ENCODE measurements at places on chromosomes 3 and 15.

- no peak for DNase-seq
These were observed 49.8 kb downstream of the EXOG start for GRCh38 chr3:38545983-38546382.

DNA sequence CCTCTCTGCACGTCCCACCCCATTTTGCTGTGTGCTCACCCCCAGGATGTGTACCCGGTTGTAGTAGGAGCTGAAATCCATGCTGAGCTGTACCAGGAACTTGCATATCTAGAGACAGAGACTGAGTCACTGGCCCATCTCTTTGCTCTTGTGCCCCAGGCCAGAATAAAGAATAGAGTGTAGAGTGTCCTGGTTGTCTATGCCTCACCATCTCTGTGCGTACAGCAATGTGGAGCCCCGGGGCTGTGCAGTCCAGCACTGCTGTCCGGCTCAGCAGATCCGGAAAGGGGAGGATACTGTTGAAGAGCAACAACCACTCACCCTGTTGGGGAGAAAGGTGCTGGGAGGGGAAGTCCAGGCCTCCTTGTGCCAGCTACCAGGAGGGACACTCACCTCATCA lies 2.6 kb downstream of the DALRD3 start:
- DNase-seq = no peak

DNA sequence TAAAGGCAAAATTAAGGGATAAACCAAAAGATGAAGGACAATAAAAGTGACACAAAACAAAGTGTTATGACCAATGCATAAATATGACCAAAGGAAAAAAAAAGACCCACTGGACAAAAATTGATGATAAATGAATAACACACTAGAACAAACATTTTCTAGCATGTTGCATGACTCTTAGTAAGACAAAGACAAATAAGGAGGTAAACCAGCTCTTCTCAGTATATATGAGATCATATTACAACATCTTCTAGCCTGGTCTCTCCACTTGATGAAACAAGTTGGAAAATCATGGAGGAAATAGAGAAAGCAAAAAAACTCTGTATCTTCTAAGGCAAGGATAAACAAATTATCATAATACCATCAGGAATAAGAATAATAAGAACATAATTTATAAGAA lies 163.9 kb upstream of the GBE1 start:
- DNase-seq = no peak

DNA sequence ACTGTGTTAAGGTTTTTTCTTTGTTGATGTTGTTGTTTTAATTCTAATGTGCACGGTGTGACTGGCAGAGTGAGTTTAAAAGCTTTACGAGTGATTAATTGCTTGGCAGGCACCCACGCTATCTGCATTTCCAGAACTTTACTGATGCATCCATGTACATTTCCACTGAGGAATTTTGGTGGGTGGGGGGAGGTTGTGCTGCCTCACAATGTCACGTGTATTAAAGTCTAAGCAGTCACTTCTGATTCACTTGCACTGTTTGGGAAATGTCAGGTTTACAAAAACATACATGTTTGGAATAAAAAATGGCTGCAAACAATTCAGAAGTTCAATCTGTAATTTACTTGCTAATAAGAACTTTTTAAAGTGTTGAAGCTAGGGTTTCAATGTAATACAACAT lies 38.5 kb upstream of the CTDSPL start:
- DNase-seq = no peak

- no peak for DNase-seq
These were observed 250.5 kb downstream of the SHQ1 start for GRCh38 chr3:72597756-72598195.

DNA sequence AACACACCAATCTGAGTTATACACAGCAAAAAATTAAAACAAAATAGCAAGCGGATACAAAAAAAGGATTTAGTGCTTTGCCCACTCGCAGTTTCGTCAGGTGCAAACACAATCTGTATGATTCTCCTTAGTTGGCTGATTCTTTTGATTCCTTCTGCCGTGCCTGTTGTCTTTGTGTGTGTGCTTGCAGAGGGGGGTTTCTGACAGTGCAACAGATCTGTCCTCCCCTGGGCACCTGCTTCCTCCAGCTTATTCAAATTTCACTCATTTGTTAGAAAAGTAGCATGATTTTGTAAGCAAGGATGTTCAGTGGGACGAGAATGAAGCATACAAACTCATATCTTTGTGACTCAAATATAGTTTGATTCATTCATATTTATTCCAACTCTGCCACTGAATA lies 74.0 kb upstream of the NEO1 start:
- no peak for DNase-seq

- DNase-seq = no peak
These were observed 13.7 kb downstream of the FGF7 start for GRCh38 chr15:49436751-49437150.

- DNase-seq = no peak
These were observed 217.1 kb downstream of the OTOL1 start for GRCh38 chr3:161713731-161714130.

DNA sequence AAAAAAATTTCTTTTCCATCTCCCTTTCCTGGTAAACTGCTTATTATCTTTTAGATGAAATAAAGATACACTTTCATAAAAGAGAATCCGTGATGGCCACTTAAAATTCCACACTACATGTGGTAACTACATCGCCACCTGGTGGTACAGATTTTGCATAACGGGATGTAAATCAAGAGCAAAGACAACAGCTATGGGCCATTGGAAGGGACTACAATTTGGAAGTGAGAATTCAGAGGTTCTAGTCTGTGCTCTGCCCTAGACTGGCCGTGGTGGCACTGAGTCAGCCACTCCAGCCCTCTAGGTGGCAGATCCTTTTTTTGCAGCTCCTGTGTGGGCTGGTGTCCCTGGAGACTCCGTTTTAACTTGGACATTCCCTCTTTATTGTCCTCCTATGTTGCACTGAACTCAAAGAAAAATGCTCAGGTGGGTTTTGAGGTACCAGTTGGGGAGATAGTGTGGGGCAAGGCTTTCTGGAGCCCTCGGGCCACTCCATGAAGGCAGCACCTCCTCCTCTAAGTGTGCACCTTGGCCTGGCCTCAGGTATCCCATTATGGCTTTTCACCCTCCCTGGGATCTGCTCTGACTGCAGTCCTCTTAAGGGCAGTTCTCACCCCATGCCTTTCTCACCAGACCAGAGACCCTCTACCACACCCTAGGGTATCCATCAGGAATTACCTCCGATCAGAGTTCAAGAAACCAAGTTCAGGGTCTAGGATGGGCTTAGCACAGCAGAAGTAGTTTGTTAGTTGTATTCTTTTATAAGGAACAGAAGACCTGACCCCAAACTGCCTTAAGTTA lies 54.9 kb downstream of the SPSB4 start:
- peak; percentile 86 for DNase-seq

GRCh38 chr15:90388462-90389380 lies 679 bp downstream of the IQGAP1 start:
- DNase-seq = no peak

GRCh38 chr15:31016446-31016915 lies 25.1 kb upstream of the MTMR10 start:
- DNase-seq = no peak

DNA sequence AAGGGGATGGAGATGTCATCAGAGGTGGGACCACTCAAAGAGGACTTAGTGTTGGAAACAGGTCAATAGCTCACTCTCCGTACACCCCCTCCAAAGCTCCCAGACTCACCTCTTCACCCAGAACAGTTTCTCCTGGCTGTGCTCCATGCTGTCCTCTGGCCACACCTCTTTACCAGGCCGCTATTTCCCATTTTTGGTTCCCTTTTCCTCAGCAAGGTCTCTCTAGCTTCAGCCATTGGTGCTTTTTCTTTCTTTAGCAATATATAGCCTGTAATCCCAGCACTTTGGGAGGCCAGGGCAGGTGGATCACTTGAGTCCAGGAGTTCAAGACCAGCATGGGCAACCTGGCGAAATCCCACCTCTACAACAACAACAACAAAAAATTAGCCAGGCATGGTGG lies 123.6 kb upstream of the SMAD3 start:
- DNase-seq = no peak

DNA sequence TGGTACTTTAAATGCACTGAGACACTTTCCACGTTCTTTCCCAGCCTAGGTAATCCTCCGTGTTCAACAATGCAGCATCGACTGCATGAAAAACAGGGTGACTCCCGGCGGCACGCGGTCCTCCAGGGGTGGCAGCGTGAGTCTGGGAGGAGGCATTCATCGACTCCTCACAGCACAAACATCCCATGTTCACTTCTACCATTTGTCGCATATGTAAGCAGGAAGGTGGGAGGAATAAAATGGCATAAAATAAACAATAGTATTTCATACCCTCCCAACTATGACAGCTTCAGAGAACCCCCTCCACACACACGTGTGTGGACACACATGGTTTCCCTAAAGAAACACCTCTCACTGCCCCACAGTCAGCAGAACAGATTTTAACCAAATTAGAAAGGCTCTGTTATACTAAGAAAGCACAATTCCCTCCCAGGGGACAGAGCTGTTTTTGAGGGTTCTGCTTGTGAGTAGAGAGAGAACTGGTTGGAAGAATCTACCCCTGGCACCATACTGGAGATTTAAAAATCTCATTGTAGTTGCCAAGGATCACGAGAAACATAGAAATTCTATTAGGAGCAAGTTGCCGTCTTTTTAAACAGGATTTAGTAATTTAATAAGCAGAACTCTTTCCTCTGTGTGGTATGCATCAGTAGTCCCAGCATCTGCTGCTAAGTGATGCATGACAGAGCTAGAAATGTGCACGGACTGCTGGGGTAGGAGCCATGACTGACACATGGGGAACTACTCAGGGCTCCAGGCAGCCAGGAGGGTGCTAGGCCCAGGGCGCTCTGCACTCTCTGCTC lies 6.0 kb downstream of the FAM43A start:
- DNase-seq = no peak

Data from iPS DF 6.9 (cell line).